ENCODE measurements at places on chromosomes 1 and 21.

- no peak for DNase-seq
Observed at GRCh38 chr1:211148366-211148765, 14.4 kb upstream of the KCNH1 start.

- no peak for DNase-seq
Observed at GRCh38 chr1:29853716-29854330, 617.5 kb downstream of the PTPRU start.

GRCh38 chr21:42427809-42428419 lies 24.2 kb downstream of the UBASH3A start:
- no peak for DNase-seq

- no peak for DNase-seq
Observed at GRCh38 chr1:153921803-153922075, 1.0 kb downstream of the GATAD2B start.

- no peak for DNase-seq
Observed at GRCh38 chr1:69180358-69180757, 387.4 kb upstream of the LRRC7 start.

- no peak for DNase-seq
Observed at GRCh38 chr1:33173091-33173490, 8.8 kb downstream of the TRIM62 start.

DNA sequence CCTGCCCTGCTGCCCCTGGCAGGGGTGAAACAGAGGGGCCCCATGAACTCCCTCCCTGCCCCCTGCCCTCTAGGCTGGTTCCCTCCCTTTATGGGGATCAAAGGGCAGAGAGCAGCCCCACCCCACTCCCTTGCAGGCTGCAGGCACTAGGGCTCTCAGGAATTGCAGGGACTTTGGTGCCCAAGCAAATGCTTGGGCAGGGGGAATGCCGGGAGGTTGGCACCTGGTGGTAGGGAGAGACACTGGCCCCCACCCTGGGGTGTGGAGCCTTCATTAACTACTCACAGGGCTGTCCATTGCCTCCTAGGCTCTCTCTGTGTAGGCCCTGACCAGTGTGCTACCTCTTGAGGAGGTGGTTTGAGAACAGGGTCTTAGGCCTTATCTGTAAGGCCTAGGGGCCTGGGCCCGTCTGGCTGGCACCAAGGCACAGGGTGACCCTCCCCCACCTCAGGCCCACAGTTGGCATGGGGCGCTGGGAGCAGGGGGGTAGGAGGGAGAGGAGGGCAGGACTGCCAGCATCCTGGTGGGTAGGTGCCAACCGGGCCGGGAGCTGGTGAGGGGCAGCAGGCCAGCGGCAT lies 4.7 kb downstream of the ZBTB7B start:
- DNase-seq = no peak

DNA sequence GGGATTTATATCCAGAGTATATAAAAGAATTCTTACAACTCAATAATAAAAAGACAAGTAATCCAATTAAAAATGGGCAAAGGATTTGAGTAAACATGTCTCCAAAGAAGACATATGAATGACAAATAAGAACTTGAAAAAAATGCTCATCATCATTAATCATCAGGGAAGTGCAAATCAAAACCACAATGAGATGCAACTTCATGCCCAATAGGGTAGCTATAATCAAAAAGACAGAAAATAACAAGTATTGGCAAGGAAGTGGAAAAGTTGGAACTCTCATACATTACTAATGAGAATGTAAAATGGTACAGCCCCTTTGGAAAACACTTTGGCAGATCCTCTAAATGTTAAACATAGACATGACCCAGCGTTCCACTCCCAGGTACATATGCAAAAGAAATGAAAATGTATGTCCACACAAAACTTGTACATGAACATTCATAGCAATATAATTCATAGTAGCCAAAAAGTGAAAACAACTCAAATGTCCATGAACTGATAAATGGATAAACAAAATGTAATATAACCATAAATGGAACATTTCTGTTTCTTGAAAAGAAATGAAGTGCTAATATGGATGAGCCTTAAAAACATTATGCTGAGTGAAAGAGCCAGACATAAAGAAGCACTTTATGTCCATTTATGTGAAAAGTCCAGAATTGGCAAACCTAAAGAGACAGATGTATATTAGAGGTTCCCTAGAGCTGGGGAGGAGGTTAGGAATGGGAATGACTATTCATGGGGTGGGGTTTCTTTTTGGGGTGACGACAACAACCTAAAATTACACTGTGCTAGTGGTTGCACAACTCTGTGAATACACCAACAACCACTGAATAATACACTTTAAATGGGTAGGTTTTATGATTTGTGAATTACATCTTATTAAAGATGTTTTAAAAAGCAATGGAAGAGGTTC lies 259.7 kb downstream of the RHOU start:
- DNase-seq = no peak

GRCh38 chr1:84960371-84960770 lies 36.5 kb downstream of the MCOLN2 start:
- peak; percentile 61 for DNase-seq

- no peak for DNase-seq
Observed at GRCh38 chr1:85707267-85707989, 805 bp downstream of the ZNHIT6 start.

DNA sequence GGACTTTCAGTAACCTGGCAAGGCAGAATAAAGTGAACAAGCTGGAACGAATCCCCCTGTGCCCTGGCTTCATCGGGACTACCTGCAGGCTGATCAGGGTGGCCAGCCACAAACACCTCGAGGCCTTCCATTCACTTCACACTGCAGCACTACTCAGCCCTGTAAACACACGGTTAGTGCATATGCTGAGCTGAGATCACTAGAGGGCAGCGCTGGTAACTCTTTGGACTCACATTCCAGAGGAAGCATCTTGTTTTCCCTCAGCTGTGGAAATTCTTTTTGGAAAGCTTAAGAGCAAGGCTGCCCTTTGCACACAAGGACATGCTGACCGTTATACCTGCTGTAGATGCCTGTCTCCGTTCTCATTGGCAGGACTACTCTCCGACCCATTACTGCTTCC lies 32.1 kb downstream of the PCSK9 start:
- peak; percentile 71 for DNase-seq

GRCh38 chr1:61743431-61743705 lies 1.1 kb downstream of the PATJ start:
- DNase-seq = no peak

GRCh38 chr1:55057270-55057955 lies 18.1 kb downstream of the PCSK9 start:
- no peak for DNase-seq

DNA sequence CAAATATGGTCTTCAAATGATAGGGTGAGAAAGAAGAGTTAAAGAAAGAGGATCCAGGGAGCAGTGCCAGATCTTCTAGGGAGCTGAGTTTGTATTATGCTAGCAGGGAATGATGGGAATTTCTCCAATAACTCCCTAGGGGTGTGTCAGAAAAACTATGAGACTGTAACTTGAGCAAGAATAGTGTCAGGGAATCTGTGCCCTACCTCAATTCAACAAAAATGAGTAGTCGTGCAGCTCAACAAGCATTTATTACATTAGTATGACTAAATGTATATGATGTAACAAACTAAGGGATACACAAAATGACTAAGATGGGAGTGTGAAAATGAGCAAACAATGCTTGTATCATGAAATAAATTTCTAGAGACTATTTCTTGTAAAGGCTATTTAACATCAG lies 24.2 kb downstream of the SPAG17 start:
- no peak for DNase-seq

GRCh38 chr1:176575991-176576390 lies 113.0 kb downstream of the PAPPA2 start:
- DNase-seq = no peak

DNA sequence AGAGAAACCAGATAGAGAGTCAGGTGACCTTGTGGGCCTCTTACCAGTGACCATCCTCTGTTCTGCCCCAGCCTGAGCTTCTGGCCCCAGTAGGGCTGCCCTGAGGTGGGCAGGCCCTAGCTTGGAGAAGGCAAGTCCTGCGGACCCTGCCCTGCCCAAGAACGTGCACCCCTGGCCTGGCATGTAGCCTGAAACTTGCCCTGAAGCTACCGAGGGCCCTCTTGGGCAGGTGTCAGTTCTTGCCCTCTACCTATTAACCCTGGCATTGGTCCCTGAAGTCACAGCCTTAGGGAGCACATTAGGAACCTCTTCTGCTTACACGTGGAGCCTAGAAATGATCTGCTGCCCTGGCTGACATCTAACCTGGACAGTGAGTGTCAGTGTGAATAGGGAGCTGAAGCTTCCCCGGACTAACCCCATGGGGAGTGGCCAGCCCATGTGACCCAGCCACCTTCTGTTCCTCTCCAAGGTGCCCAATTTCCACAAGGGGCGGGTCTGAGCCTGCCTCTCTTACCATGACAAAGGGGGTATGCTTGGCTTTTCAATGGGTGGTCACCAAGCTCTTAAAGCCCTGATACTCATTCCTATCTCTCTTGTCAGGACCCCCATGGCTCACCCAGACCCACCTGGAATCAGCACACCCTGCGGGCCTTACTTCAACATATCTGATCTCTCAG lies 163.0 kb downstream of the ZSCAN20 start:
- DNase-seq = no peak

DNA sequence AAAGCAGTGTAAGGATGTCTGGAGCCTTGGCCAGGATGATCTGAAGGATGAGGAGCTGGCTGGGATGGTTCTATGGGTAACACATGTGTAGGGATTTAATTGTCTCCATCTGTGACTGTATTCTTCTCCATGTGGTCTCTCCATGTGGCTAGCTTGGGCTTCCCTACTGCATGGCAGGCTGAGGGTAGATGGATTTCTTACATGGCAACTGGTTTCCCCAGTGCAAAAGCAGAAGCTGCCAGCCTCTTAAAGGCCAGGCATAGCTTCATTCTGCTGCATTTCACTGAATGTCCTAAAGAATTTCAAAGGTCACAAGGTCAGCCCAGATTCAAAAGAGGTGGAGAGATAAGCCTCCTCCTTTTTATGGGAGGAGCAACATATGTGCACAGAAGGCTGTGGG lies 61.7 kb downstream of the XCL2 start:
- peak; percentile 34 for DNase-seq

DNA sequence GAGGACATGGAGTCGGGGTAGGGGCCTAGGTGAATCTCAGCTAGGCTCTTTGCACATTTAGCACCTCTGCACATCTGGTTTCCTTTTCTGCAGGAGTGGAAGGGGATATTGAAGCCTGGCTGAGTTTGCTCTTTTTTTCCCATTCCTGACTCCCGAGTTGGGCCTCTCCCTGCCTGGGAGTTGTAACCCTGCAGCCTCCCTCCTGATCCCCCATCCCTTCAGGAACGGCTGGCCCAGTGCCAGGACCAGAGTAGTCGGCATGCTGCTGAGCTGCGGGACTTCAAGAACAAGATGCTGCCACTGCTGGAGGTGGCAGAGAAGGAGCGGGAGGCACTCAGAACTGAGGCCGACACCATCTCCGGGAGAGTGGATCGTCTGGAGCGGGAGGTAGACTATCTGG lies 836 bp downstream of the OLFML3 start:
- DNase-seq = no peak

GRCh38 chr1:217563179-217563578 lies 67.7 kb downstream of the GPATCH2 start:
- peak; percentile 4 for DNase-seq

DNA sequence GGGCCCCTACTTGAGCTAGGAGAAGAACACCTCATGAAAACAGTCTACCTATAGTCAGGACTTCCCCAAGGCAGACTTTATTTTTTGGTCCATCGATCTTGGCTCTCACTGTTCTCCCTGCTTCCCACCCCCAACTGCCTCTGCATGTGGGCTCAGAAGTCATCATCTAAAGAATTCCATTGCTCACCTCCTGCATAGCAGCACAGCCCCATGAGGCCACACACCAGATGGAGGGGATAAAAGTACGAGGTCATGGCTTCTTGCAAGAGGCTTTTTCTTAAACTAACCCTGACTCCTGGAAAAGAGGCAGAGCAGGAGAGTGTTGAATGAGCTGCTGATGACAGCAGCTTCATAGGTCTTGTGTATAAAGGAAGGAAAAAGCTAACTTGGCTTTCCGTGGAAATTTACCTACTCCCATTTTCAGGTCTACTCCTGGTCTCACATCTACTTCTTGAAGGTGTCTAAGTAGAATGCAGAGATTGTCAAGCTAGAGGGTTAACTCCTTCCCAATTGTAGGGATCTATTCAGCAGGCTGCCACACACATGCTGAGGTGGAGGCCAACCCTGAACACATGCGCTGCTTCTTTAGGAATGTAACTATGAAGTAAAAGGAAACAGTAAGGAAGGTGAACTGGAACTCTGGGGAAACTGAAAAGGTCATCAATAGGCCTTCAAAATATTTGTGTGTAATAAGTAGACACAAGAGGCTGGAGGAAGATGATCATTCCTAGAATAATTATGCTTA lies 18.7 kb downstream of the WNT2B start:
- peak; percentile 32 for DNase-seq

DNA sequence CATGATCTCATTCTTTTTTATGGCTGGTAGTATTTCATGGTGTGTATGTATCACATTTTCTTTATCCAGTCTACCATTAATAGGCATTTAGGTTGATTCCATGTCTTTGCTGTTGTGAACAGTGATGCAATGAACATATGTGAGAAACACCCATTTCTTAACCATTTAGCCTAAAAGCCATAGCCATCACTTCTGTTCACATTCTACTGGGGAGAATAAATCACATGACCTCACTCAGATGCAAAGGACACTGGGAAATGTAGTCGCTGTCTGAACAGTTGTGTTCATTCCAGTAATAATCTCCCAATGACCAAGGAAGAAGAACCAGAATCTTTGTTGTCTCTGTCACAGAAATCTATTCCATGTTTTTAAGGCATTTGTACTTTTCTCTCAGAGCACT lies 15.1 kb upstream of the PLA2G2E start:
- no peak for DNase-seq

GRCh38 chr1:79859212-79859948 lies 852.9 kb upstream of the ADGRL4 start:
- peak; percentile 3 for DNase-seq

GRCh38 chr21:36217743-36218142 lies 61.1 kb downstream of the DOP1B start:
- no peak for DNase-seq

DNA sequence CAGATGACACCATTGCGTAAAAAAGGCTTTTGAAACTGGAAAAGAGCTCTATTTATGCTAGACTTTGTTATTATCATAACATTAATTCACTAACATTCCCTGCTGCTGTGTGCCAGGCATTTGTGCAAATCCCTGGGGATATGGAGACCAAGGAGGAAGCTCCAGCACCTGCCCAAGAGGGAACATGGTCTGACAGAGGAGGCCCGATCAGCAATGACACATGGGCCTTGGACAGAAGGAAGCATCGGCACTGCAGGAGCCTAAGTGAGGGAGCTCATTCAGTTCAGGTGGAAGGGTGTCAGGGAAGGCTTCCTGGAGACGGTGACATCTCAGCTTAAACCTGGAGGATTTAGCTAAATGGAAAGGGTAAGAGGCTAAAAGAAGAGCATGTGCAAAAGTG lies 13.9 kb downstream of the CAMK2N1 start:
- DNase-seq = no peak
